ENCODE measurements at places on chromosomes 2 and 18.

- no peak for DNase-seq
Observed at GRCh38 chr2:58638256-58638805, 397.2 kb upstream of the FANCL start.

DNA sequence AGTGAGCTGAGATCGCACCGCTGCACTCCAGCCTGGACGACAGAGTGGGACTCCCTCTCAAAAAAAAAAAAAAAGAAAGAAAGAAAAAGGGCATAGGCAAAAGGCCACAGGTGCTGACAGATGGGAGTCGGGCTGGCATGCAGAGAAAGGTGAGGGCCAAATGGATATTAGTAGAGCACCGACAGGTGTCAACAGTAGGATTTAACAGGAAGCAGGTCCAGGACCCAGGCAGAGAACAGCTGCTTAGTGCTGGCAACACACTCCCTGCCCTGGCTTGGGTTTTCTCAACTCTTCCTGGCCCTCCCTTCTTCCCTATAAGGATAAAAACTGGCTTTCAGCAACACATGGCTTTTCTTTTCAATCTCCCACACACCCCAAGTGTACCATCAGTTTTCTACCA is 84.9 kb downstream of the MRO start:
- no peak for DNase-seq

GRCh38 chr2:109613081-109613921 is 465 bp downstream of the SEPTIN10 start:
- DNase-seq, result no peak

GRCh38 chr2:16656784-16657391 is 8.7 kb downstream of the CYRIA start:
- DNase-seq, result no peak

GRCh38 chr2:138356178-138356577 is 145.4 kb upstream of the SPOPL start:
- no peak for DNase-seq

- DNase-seq, result peak; percentile 32
Observed at GRCh38 chr2:42809819-42810120, 17.4 kb upstream of the HAAO start.

GRCh38 chr2:40416486-40416885 is 35.4 kb downstream of the SLC8A1 start:
- no peak for DNase-seq

GRCh38 chr18:48544116-48544515 is 5.3 kb downstream of the CTIF start:
- DNase-seq, result no peak

DNA sequence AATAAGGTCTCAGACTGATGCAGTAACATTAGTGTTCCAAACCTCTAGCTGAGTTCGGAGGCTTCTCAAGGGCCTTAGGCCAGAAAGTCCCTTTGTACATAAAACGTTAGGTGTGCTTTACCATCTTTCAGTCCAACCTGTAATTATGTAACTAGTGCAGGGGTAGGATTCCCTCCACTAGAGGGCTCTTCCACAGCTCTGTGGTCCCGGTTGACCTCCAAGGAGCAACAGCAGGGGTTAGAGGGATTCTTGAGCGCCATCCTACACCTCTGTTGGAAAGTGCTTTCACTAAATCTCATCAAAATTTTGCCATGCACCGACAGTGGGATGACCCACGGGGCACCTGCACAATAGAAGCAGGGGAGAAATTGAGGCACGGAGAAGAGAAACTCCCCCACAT is 155.8 kb upstream of the LRP1B start:
- DNase-seq, result no peak

- no peak for DNase-seq
Observed at GRCh38 chr2:43579275-43579981, 16.4 kb downstream of the THADA start.

DNA sequence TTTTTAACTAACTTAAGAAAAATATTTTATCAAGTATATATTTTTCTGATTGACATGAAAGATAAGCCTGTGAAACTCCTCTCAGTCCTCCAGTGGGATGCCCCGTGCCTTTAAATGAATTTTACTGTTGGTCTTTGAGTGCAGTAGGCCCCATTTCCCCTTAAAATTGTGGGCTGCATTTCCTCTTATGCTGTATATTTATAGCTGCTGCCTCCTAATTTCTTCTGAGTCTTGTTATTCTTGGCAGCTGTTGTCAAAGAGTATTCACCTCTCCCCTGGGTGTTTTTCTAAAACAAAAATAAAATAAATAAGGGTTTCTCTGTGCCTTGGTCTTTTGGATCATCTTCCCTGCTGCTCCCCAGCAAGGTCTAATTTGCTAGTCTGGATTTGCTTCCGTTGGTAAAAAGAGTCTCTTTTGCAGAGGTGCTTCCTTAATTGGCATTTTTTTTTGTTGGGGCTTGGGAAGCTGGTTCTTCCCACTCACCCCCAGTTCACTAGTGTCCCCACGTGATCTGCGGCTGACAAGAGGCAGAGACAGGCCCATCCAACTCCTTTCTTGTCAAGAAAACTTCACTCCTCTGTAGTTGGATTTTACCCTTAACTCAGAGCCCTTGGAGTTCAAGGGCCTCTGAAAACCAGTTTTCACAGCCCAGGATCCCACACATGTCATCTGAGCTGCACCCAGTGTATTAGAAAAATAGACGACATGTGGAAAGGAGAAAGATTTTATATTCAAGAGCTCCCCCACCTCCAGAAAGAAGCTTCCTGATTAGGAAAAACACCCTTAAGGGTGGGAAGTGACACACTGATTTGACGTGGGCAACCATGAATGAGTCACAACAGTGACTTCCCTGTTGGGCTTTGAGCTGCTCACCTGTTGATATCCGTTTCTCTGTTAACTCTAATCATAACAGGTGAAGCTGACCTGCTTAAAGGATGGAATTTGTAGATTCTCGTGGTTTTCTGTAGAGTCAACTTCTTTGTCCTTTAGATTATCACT is 431.5 kb downstream of the DCDC2C start:
- DNase-seq, result no peak

GRCh38 chr2:51734115-51734514 is 702.2 kb upstream of the NRXN1 start:
- DNase-seq, result no peak

GRCh38 chr2:55519938-55520885 is 694 bp downstream of the CFAP36 start:
- DNase-seq, result peak; percentile 25

- no peak for DNase-seq
Observed at GRCh38 chr2:185990861-185991525, 252.4 kb downstream of the FSIP2 start.

GRCh38 chr18:60147323-60147722 is 225.3 kb downstream of the MC4R start:
- no peak for DNase-seq

DNA sequence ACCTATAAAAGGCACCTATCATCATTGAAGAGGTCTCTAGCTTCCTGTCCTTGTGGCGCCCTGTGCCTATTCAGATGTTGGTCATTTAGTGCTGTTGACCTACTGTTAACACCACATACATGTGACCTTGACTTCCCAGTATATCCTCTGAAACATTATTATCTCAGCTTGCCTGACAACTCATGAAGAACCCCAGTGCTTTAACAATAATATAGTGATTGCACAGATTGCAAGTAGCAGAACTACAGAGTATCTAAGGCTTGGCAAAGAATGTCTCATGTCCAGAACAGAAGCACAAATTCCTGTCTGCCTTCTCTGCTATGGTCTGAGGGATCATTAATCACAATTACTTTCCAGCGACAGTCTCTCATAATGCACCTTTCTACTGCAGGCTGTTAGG is 165.3 kb downstream of the LCLAT1 start:
- no peak for DNase-seq

DNA sequence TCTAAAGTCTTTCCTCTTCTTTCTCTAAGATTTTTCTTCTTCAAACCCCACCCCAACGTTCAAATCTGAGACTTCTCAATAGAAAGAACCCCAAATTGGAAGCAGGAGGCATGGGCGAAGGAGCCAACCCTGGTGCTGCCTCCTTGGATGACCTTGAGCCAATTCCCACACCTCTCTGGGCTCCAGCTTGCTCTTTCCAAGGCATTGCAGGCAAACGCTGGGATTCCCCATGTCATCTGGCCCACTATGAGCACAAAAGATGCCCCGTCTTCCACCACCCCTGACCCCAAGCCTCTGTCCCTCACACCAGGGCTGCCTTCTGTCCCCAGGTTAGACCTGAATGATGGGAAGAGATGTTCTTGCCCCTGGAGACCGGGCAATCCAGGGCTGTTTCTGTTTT is 57.0 kb downstream of the TTC32 start:
- DNase-seq, result no peak

DNA sequence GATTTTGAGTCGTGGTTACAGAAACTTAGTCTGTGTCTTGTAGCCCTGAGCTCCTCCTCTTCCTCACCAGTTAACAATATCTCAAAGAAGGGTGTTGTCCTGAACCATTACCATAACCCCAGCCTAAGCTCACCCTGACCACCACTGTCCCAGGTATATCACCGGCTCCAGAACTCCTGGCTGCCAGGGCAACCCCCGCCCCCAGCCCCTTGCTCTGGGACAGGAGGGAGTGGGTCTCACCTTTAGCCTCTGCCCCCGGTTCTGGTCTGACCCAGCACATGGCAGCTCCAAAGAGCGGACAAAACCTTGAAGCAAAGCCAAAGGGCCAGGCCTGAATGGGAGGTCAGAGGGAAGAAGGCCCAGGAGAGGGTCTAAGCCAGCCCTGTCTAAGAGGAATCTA is 5.6 kb upstream of the PSMD1 start:
- no peak for DNase-seq

GRCh38 chr2:10557506-10558265 is 109.6 kb upstream of the ODC1 start:
- DNase-seq, result no peak

DNA sequence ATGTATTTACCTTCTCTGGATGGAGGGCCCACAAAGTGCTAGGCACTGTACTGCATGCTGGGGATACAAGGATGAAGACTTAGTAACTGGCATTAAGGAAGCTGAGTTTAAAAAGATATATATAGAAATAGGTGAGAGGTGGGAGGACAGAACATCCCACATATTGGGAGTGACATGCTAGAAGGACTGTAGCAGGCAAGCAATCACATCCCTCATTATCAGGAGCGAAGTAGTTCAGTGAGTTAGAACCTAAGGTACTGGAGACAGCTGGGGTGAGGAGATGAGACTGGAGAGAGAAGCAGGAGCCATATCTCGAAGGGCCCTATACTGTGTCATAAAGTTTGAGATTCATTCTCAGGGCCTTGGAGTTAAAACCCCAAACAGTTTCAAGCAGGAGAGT is 10.9 kb upstream of the OSBPL1A start:
- DNase-seq, result no peak

DNA sequence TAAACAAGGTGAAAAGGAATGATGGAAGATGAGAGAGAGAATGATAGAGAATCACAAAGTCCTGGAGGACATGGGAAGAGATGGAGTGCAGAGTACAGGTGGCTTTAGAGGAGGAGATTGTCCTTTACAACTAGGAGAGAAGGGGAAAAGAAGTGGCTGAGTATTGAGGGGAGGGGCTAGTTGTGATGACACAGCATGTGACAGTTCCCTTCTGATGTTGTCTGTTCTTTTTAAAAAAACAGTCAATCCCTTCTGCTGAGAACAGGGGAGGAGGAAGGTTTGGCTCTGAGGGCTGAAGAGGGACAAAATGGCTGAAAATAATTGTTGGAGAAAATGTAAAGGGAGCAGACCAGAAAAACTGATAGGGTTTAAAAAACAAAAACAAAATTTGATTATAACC is 44.0 kb downstream of the STEAP3 start:
- no peak for DNase-seq

DNA sequence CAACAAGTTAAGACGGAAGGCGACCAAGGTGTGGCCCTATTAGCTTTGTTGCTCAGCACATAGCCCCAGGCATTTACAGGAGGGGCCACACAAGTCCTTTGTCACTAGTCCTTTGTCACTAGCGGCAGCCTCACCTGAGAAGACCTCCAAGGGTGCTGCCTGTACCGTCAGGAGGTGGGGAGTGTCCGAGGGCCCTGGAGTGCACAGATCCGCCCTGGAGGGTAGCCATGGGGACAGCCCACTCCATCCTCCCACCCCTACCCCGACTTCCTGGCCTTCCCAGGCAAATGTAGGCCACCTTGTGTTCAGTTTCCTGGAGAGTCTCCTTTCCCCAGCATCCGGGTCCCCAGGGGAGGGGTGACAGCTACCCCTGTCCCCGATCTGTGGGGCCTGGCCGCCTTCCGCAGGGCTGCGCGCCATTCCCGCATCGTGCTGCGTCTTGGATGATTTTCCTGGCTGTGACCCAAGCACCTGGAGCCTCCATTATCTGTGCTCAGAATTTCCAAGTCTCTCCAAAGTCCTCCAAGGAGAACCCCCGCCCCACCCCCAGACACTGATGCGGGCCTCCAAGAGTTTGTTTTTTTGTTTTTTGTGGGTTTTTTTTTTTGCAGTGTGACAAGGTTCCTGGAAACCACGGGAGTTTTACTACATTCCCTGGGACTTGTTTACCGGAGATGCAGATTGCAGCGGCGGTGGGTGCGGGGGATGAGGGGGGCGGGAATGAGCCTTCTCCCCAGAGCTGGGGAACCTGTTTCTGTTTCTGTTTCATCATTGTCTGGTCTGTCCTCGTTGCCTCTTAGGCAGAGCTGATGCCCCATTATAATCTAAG is 28.6 kb downstream of the TEX44 start:
- DNase-seq, result no peak

GRCh38 chr2:169275696-169276444 is 86.5 kb downstream of the LRP2 start:
- DNase-seq, result no peak

DNA sequence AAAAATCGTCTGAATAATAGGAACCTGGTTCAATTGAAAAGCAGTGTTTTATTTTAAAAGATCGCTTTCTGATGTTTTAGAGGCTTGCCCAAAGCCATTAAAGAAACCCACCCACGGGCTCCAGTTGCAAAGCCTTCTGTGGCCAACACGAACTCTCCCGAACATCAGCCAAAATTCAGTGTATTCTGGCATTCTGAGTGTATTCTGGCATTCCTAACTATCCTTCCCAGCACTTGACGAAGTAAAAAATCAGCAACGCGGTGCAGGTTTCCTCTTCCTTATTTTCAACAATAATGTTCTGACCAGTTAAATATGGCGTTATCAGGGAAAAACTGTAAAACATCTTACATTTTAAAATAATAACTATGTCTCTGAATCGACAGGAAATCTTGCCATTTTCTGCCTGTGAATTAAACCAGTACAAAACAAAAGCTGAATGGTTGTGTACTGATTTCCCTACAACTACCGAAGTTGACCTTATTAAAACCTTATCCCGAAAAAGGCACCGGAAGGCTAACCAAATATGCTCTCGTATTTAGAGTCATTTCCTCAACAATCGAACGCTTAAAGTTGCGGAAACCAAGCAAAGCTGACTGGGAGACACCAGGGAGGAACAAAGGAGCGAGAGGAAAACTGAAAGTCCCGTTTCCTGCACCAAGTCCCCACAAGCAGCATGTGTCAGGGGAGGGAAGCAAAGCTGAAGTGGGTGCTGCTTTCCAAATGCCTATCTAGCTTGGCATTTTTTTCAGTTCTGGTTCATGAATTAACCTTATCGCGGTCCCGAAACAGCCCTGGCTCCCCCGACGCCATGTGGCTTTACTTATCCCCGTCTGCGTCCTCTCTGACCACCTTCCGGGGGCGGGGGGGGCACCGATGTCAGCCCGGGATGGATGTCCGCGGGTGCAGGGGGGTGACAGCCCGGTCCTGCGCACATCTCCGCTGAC is 44.3 kb downstream of the ZNF516 start:
- DNase-seq, result no peak

- no peak for DNase-seq
Observed at GRCh38 chr2:67240507-67240906, 156.6 kb upstream of the ETAA1 start.

- no peak for DNase-seq
Observed at GRCh38 chr18:34223164-34223892, 1.4 kb downstream of the NOL4 start.

- DNase-seq, result no peak
Observed at GRCh38 chr2:208334230-208334629, 68.2 kb downstream of the PIKFYVE start.

- DNase-seq, result no peak
Observed at GRCh38 chr2:190425221-190425866, 17.2 kb downstream of the MFSD6 start.
